Colonic mucosa (tissue), 4 donors: ENCODE measurements at places on chromosomes 2 and 18. TPM values are rescaled to one million over a fixed set of nuclear protein-coding genes. Genes with fewer than 3 reads are reported as not detected.
A peak's percentile ranks its signal among the peaks of the same experiment; 100 is the strongest.

GRCh38 chr2:98118161-98118560 lies 31.2 kb downstream of the VWA3B start:
- H3K27me3 ChIP-seq = no peaks in the 10 kb centered on the region
- no peaks in the 10 kb centered on the region for H3K4me1 ChIP-seq
- H3K36me3 ChIP-seq = no peaks in the 10 kb centered on the region

DNA sequence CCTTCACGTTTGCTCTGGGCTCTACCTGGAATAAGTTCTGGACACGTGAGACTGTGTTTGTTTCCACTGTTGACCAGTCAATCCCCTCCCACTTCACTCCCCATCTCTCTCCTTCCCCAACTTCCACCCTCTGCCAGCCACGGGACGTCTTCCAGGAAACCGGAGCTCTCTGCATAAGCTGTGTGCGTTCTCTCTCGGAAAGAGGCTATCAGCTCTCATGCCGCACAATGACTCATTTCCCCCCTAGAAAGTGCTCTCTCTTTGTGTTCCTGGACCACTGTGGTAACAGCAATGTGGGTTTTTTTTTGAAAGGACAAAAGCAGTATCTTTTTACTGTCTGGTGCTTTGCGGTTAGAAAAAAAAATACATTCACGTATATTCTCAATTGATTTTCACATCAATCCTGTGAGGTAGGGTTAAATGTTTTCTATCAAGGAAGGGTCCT lies 10.2 kb downstream of the PROKR1 start:
- no peaks in the 10 kb centered on the region for H3K36me3 ChIP-seq
- DNase-seq = no peak
- no peaks in the 10 kb centered on the region for H3K4me1 ChIP-seq
- H3K27me3 ChIP-seq = no peaks in the 10 kb centered on the region
- no peak overlapping the region for H3K27ac ChIP-seq

DNA sequence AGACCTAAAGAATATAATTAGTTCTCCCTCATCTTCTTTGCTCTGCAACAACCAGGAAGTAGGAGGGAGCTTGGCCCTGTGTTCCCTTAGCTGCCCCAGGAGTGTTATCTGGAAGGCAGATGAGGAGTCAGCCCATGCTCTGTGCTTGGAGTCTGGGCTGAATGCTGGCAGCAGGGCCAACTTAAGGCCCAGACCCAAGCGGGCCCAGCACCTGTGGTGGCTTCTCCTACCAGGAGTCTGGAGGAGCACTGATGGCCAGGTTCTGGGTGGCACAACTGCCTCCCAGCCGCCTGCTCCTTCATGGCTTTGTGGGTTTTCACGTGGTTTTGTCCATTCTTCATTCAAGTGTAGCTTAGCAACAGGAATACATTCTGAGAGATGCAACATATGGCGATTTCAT lies 1910.7 kb upstream of the LRRTM1 start:
- no peaks in the 10 kb centered on the region for H3K4me1 ChIP-seq
- H3K27me3 ChIP-seq = no peaks in the 10 kb centered on the region
- H3K27ac ChIP-seq = no peak overlapping the region
- no peak overlapping the region for H3K4me3 ChIP-seq
- no peak for DNase-seq

DNA sequence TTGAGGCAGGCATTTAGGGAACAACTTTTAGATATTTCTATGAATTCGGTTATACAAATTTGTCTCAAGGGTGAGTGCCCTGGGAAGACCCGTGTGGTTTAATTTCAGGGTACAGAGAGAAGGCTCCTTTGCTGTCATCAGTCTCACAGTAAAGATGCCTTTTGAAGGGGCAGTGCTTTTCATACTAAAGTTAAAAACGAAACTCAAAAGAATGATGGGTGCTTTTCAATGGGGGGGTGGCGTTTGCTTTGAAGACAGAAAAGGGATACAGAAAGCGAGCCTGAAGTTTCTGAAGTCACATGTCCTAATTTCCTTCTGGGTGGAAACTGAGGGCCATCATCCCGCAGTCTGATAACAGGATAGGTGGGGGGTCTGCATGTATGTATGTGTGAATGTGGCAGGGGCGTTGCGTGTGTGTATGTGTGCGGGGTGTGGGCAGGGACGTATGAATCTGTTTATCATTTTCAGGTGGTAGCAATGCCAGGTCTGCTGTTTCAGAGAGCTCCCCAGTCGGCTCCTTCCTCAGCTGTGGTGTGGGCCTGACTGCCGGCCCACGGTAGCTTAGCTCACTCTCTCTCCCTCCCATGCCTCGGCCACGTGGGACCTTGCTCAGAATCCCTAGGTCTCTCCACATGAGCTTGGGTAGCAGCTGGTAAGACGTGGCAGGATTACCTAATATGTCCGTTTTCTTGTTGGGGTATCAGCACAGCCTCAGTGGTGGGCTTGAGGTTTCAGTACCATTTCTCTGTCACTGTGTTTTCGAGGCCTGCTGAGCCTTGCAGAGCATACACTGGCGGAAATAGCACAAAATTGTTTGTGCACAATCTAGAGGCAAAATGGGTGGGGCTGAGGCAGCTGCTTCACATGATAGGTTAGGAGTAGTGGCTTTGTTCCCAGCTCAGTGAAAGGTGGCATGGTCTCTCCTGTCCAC lies 32.7 kb downstream of the ARHGAP25 start:
- peak; percentile 29 for DNase-seq
- H3K36me3 ChIP-seq = no peaks in the 10 kb centered on the region
- H3K27ac ChIP-seq = peak overlapping the region; percentile 65
- no peak overlapping the region for H3K4me3 ChIP-seq

GRCh38 chr2:145807968-145808367 lies 1288.0 kb upstream of the ZEB2 start:
- no peak overlapping the region for H3K27ac ChIP-seq
- H3K4me1 ChIP-seq = no peaks in the 10 kb centered on the region
- H3K27me3 ChIP-seq = no peaks in the 10 kb centered on the region

GRCh38 chr2:18119883-18120282 lies 241.4 kb downstream of the KCNS3 start:
- no peak for DNase-seq
- H3K4me3 ChIP-seq = no peak overlapping the region
- no peak overlapping the region for H3K27ac ChIP-seq
- H3K36me3 ChIP-seq = no peaks in the 10 kb centered on the region

- H3K4me1 ChIP-seq = no peaks in the 10 kb centered on the region
- peaks cover 7% of the 10 kb centered on the region for H3K36me3 ChIP-seq
- H3K27ac ChIP-seq = no peak overlapping the region
Observed at GRCh38 chr2:233492078-233492477, 74.5 kb downstream of the USP40 start.

GRCh38 chr2:235377176-235377575 lies 116.7 kb upstream of the AGAP1 start:
- H3K27ac ChIP-seq = no peak overlapping the region
- no peaks in the 10 kb centered on the region for H3K27me3 ChIP-seq
- no peak for DNase-seq
- H3K4me1 ChIP-seq = no peaks in the 10 kb centered on the region
- no peak overlapping the region for H3K4me3 ChIP-seq

DNA sequence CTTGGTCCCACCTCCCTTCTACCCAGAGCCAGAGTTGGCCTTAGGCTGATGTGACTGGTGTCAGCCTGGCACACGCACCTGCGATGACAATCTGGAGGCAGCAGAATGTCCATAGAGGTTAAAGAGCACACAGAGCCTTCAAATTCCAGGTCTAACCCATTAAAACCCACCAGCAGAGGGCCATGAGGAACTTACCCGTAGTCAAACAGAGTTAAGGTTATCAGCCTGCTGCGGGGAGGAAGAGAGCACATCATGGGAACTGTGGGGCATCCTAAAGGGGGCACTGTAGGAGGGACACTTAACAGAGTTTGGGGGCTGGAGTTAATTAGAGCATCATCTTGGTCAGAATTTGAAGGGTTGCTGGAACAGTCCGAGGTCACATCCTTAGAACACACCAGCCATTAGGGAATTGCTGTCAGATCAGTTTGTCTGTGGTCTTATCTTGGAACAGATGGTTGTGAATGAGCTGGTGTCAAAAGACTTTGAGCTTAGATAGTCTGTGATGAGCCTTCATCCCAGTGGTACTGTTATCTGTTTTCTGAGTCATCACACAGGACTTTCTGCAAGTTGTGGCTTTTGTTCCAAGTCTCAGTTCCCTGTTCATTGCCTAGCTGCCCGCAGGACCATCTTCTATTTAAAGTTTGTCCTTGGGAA lies 248.6 kb downstream of the LOXHD1 start:
- no peak overlapping the region for H3K27ac ChIP-seq
- no peaks in the 10 kb centered on the region for H3K4me1 ChIP-seq
- H3K4me3 ChIP-seq = no peak overlapping the region
- no peaks in the 10 kb centered on the region for H3K36me3 ChIP-seq

DNA sequence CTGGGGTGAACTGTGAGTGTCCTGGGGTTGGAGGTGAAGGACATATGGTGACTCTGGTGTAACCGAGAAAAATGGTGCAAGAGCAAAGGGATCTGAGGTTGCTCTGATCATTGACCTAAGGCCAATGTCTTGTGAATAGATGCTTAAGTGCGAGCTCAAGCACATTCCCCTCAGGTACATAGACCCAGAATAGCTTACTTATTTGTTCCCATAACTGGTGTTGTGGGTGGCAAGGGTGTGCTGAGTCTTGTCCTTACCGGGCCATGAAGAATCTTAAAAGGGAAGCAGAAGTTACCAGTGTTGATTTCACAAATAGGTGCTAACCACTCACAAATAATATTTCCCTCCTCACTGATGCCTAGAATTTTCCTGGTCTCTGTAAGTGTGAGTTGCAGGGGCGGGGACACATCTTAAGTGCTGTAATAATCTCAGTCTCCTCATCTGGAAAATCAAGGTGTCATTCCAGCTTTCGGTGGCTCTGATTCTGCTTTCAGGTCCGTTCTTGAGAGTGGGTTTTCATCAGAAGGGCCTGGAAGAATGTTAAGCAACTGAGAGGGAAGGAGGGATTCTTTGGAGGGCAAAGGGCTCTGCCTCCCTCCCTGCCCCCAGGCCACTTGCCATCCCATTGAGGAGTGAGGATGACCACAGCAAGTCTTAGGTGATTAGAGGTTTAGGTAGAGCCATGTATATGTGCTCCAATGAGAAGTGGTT lies 54.9 kb downstream of the LIPG start:
- H3K4me1 ChIP-seq = peaks cover 5% of the 10 kb centered on the region
- DNase-seq = no peak
- H3K4me3 ChIP-seq = no peak overlapping the region

DNA sequence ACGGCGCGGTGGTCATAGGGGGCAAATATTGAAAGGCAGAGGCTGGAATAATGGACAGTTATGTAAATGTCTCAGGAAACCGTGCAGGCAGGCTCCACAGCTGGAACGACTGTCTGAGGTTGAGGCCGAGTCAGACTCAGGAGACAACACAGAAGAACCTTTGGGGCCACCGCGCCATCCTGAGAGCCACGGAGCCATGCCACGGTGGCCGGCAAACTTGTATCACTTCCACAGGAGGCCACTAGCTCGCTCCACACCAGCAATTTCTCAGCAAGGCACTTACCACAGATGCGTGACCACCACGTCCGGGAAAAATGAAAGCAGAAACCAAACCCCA lies 156.7 kb upstream of the SALL3 start:
- H3K36me3 ChIP-seq = no peaks in the 10 kb centered on the region
- no peaks in the 10 kb centered on the region for H3K4me1 ChIP-seq

GRCh38 chr2:7691961-7692656 lies 774.9 kb downstream of the RNF144A start:
- no peaks in the 10 kb centered on the region for H3K36me3 ChIP-seq
- DNase-seq = no peak
- H3K27ac ChIP-seq = no peak overlapping the region

DNA sequence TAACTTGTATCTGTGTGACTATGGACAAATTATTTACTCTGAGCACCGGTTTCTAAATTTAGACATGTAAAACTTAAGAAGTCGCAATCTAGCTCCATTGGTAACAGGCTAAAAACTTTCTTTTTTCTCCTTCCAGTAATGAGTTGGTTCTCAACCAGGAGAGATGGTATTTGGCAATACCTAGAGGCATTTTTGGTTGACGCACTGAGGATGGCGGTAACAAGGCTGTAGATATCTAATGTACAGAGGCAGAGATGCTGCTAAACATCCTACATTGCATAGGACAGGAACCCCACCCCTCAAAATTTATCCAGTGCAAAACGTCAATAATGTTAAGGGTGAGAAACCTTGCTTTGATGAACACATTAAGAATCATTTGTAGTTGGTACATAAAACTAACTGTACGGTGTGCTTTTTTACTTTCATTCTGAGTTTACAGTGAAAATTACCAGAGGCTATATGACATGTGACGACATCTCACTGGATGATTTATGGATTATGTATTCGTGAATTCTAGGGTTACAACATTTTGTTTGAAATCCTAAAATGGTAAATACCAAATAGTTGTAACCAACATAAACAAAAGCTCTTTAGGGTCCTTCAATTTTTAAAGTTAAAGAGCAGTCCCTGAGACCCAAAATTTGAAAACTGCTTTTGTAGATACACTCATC lies 91.3 kb downstream of the TLK1 start:
- H3K27ac ChIP-seq = no peak overlapping the region
- no peaks in the 10 kb centered on the region for H3K36me3 ChIP-seq
- no peaks in the 10 kb centered on the region for H3K27me3 ChIP-seq
- DNase-seq = no peak

DNA sequence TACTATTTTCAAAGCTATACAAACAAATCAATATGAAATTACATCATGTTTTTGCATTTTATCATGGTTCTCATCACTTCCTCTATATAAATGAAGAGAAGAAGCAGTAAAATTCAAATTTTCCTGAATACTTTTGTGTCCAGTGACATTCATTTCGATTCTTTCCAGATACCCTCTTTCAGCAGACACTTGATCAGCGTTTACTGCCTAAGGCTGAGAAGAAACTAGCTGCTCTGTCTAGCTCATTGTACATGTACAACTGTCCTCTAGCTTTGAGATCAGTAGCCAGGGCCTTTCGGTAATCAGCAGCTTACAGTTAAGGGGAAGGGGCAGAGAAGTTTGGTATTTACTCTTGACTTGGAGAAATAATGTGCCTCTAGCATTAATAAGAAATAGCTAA lies 4.8 kb downstream of the VRK2 start:
- no peaks in the 10 kb centered on the region for H3K36me3 ChIP-seq
- H3K4me3 ChIP-seq = no peak overlapping the region
- peaks cover 4% of the 10 kb centered on the region for H3K4me1 ChIP-seq

GRCh38 chr2:127208313-127208712 lies 11.8 kb downstream of the CYP27C1 start:
- no peaks in the 10 kb centered on the region for H3K36me3 ChIP-seq
- H3K27me3 ChIP-seq = no peaks in the 10 kb centered on the region
- no peak for DNase-seq
- no peak overlapping the region for H3K4me3 ChIP-seq
- H3K27ac ChIP-seq = no peak overlapping the region
- no peaks in the 10 kb centered on the region for H3K4me1 ChIP-seq

HOXD13 gene
- total RNA-seq = 0.32 TPM

AKAIN1 gene
- not detected for total RNA-seq

ZC3H8 gene
- total RNA-seq = 5.9 TPM

ZNF396 gene
- total RNA-seq = 3.6 TPM

CCDC148 gene
- total RNA-seq = 0.49 TPM

OTOS gene
- not detected for total RNA-seq

CNDP1 gene
- total RNA-seq = 0.10 TPM

GALNT14 gene
- 0.15 TPM for total RNA-seq
